ENCODE measurements at places on chromosomes 11 and 22. TPM values are rescaled to one million over a fixed set of nuclear protein-coding genes. Genes with fewer than 3 reads are reported as not detected.

The AQP11 gene
- total RNA-seq: 0.45 TPM

The ADORA2A gene
- 15.0 TPM for total RNA-seq

The NXPE2 gene
- total RNA-seq: not detected

The ADAMTS8 gene
- 0.23 TPM for total RNA-seq

The CDCA5 gene
- total RNA-seq: 2.2 TPM

The FGF4 gene
- total RNA-seq: not detected

The EXT2 gene
- 143 TPM for total RNA-seq

The TEX54 gene
- not detected for total RNA-seq

All from smooth muscle cell of the coronary artery (primary cell).